ENCODE measurements at places on chromosomes 3 and 15.

DNA sequence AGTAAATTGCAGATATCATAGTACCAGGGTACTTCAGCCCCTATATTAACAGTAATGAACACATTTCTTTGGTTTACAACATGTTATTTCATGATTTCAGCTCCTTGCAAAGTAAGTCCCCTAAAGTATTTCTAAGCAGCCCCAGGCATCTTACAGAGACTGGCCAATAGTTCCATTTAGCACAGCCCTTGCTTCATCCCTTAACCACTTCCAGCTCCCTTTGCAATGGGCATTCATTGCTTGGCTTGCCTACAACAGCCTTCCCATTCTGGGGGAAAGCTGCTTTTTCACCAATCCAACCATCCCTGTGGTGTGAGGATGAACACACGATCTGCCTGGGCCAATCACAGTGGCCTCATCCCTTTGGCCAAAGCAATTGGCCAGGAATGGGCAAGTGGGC lies 67.2 kb upstream of the XCR1 start:
- DNase-seq, result no peak

DNA sequence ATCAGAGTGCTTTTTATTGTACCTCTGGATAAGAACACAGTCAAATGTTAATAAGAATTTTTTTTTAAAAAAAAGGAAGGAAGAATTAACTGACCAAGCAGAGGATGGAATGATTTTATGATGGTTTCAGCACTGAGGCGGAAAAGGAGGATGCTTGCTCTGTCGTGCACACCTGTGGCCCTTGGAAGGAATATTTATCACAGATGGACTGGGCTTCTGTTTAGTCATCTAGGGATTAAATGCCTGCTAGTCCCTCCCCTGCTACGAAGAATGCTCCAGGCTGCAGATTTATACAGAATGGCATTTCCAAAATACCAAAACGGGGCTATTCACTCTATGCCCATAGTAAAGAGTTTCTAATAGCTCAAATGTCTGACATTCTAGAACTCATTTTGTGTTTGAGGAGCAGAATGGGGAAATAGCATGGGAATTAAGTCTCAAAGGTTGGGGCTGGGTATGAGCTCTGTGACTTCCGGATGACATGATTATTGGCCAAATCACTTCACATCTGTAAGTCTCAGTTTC lies 92.8 kb upstream of the BCL6 start:
- no peak for DNase-seq

GRCh38 chr3:12809001-12809400 lies 12.5 kb downstream of the CAND2 start:
- no peak for DNase-seq

DNA sequence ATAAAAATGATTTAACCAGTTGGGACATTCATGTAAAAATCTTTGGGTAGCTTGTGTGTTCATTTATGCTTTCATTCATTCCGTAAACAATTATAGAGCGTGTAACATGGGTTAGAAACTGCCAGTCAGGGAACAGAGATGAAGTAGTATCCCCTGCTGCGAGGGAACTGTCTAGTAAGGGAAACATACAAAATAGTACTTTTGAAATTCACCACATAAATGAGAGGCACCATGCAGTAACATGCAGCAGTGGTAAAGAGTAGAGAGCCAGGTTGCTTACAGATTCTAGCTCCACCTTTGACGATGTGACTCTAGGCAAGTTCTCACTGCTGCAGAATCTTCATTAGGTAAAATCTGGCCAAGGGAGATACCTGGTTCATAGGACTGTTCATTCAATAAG lies 938 bp downstream of the DZIP3 start:
- no peak for DNase-seq

DNA sequence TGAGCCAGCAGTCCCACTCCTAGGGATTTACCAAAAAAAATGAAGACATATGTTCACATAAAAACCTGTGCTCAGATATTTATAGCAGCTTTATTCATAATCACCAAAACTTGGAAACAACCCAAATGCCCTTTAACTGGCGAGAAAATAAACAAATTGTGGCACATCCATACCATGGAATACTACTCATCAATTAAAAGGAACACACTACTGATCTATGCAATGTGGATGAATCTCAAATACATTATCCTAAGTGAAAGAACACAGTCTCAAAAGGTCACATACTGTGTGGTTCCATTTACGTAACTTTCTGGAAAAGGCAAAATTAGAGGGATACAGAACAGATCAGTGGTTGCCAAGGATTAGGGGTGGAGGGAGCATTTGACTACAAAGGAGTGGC lies 394.5 kb downstream of the SHQ1 start:
- no peak for DNase-seq

GRCh38 chr15:98647026-98647773 lies 1.1 kb upstream of the IGF1R start:
- DNase-seq, result peak; percentile 66

DNA sequence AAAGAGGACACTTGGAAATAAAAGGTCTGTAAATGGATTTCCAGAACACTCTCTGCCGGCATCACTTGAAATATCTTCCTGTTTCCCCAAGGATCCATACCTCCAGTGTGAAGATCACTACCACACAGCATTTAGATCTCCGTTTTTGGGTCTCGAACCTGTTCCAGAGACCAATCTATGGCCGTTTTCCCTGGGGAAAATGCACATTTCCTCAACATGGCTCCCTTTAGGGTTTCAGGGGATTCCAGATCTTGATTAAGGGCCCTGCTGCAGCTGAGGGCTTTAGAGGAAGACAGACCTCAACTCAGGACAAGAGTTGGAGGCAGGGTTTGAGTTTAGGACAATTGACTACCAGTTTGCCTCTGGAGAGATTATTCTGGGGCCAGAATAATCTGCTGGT lies 2.1 kb downstream of the CTSH start:
- no peak for DNase-seq

DNA sequence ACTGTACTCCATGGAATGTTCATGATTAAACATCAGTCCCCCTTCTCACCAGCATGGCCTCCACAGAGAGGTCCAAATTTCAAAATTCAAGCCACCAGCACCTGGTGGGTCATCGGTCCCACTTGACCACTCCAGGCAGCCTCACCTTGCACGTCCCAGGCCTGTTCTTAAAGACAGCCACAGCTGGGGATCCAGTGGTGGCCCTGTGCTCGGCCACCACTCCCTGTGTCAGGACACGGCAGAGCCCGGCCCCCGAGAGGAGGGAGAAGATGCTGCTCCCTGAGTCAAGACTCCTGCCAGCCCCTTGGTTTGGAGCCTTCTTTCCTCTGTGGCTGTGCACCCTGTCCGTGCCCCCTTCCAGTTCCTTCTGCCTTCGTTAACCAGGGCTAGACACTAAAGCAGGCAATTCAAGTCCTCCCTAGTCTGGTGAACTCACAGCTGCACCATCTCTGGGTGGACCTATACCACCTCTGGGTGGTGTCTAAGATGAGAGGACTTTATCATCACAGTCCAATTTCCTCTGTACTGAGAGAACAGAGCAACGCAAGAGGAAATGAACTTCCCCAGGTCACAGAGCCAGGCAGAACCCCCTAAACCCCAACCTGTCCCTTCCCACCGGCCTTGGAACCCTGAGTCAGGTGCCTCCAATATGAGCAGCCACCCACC lies 97.1 kb downstream of the MEGF11 start:
- no peak for DNase-seq

- no peak for DNase-seq
Measured at GRCh38 chr3:59839810-59840515, 790.1 kb upstream of the CFAP20DC start.

DNA sequence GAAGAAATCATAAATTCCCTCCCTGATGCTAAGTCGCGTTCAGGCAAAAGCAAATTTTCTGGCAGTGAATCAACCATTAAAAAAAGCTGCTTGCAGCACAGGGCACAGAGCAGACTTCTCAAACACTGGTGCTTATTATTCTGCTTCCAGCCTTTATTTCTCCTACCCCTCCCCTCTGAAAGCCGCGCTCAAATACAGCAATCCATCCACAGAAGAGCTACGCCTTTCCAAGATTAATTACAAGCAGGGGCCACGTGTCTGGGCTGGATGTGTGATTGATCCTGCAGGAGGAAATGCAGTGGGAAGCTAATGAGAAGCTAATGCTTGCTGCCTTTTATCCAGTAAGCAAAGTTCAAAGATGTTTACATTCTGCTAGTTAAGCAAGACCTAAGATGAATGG lies 134.9 kb upstream of the TOPAZ1 start:
- no peak for DNase-seq

GRCh38 chr15:82647835-82648256 lies 683 bp upstream of the CPEB1 start:
- DNase-seq, result peak; percentile 56

- DNase-seq, result no peak
Measured at GRCh38 chr3:3170998-3171397, 8.5 kb downstream of the CRBN start.

GRCh38 chr3:129528589-129529100 lies at the start of gene RHO:
Gene RHO, plus strand, starts transcription at chr3:129528639. Its CDS starts 95 bp downstream, at chr3:129528734.
- DNase-seq, result no peak

- no peak for DNase-seq
Measured at GRCh38 chr3:126490619-126491018, 14.9 kb upstream of the ZXDC start.

DNA sequence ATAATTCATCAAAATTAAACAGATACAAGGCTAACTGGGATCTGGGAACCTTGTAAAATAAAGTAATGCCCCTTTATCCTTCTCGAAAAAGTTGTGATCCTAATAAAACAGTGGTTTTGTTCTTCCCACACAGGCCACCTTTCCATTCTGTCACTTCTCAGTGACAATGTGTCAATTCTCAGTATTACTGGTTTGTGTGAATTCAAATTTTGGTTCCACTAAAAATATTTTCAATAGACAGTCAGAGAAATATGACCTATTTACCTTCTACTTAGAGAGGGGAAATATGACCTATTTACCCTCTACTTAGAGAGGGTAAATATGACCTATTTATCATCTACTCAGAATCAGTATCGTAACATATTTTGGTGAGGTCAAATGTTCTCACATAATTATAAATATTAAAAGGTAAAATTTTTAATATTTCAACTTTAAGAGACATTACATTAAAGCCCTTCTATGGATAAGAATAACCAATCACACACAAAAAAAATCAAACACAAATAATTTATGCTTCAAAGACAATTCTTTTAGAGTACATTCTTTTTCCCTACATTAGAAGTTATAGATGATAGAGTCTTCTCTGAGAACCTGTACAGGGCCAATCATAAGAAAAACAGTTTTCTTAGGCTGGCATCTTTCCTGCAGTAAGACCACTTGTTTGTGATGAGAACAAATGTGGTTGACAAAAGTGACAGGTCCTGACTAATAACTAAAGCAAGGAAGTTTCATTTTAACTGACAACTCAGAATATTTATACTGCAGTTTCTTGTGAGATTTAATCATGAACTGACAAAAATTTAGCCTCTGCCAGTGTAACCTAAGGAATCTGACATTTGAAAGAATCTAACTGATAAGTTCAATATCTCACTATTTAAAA lies 323.3 kb downstream of the DIPK2A start:
- DNase-seq, result no peak

GRCh38 chr15:39128746-39129145 lies 452.1 kb upstream of the THBS1 start:
- no peak for DNase-seq

- no peak for DNase-seq
Measured at GRCh38 chr3:155441506-155441905, 148.0 kb upstream of the STRIT1 start.

- no peak for DNase-seq
Measured at GRCh38 chr3:67376416-67376815, 278.0 kb downstream of the SUCLG2 start.

- DNase-seq, result no peak
Measured at GRCh38 chr15:67224889-67225288, 29.6 kb downstream of the AAGAB start.

- no peak for DNase-seq
Measured at GRCh38 chr3:127450331-127450730, 140.2 kb downstream of the TPRA1 start.

DNA sequence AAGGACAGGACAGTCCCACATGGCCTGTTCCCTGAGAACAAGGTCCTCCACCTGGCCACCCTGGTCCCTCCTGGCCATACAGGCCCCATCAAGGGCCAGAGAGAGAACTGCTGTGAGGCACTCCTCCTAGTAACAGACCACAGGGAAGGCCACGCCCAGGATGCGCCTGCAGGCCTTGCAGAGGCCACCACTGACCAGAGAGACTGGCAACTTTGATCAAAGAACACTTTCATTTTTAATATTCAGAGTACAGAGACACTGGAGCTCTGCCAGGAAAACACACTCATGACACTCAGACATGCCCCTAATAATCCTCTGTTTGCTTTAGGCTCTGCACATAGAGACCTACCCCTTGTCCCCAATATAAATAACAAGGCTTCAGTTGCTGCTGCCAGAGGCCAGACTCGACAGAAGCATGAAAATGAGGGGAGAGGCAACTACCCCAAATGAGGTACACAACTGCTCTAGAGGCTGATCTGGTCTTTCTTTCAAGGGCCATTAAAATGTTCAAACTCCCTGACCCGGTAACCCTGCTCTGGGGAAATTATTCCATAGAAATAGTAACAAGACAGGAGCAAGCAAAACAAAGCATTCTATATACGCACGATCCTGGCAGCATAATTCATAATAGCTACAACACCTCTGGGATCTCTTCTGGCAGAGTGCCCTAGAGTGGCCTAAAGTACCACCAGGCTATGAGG lies 44.8 kb downstream of the CCDC12 start:
- DNase-seq, result no peak

GRCh38 chr3:190519886-190520285 lies 6.0 kb downstream of the IL1RAP start:
- DNase-seq, result no peak

GRCh38 chr15:68334661-68335124 lies 57.1 kb downstream of the FEM1B start:
- no peak for DNase-seq

GRCh38 chr3:52707585-52707984 lies 1.7 kb downstream of the SPCS1 start:
- DNase-seq, result no peak

GRCh38 chr3:188901671-188902287 lies 270.0 kb upstream of the TPRG1 start:
- no peak for DNase-seq

GRCh38 chr15:61115679-61116078 lies 113.4 kb downstream of the RORA start:
- DNase-seq, result no peak

- no peak for DNase-seq
Measured at GRCh38 chr3:96760956-96761355, 53.4 kb upstream of the EPHA6 start.

DNA sequence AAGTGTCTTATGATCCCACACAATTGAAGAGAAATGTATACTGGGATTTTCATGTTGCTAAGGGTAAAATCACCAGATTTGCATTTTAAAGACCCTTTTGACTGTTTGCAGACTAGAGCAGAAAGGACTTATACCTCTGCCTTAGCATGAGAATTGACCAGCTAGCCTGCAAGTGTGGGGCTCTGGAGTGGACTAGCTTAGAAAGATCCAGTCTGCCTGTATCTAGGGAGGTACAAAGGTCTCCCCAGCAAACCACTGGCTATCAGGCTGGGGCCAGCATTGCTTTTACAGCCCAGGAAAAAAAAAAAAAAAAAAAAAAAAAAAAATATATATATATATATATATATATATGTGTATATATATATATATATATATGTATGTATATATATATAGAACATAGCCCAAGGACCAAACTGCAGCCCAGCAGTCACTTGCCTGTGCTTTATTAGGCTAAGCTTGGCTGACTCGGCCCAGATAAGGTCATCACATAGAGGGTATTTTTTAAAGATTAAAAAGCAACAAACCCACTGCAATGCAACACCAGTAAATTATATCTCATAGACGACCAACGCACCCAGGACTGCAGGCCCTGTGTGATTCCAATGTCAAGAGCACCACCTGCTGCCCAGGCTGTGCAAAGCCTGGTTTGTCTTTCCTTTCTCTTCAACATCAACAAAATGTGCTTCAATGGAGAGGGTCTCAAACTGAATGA lies 63.7 kb downstream of the DCLK3 start:
- peak; percentile 7 for DNase-seq

- peak; percentile 80 for DNase-seq
Measured at GRCh38 chr15:38564557-38565286, at the start of gene RASGRP1. Gene RASGRP1, minus strand, starts transcription at chr15:38564814. Its CDS starts 186 bp downstream, at chr15:38564628.

Measured in stimulated activated CD4-positive, alpha-beta T cell treated with anti-CD3 and anti-CD28 coated beads, Interleukin-12 subunit alpha, Interleukin-12 subunit beta, amount 100 ng/mL, for 4 hours (primary cell).